ENCODE measurements at places on chromosomes 4 and X. TPM values are rescaled to one million over a fixed set of nuclear protein-coding genes. Genes with fewer than 3 reads are reported as not detected.
A peak's percentile ranks its signal among the peaks of the same experiment; 100 is the strongest.

SLC9B2 gene
- total RNA-seq: 16.3 TPM

KLHL4 gene
- total RNA-seq: 19.8 TPM

DNA sequence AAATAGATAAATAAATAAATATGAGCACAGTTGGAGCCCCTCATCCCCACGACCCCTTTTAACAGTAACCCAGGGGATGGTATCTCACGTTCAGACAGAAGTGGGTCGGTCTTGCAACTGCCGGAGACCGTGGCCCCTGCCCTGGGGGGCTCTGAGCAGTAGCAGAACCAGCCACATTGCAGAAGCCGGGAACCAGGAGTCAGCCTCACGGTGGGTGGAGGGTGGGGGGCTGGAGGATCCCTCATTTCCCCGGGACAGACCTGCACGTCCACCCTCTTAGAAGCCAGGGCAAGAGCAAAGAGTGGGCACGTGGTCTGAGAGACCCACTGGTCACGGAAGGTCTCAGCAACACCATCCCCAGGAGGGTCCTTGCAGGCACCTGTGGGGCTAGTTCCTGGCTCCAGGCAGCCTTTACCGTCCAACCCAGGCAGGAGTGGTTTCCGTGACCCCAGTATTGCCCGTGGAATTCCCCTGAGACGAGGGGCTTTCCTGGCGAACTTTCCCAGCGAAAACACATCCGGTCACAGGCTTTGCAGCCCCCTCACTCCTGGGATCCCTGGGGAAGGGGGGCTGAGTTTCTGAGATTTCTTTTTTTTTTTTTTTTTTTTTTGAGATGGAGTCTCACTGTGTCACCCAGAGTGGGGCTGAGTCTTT, 8.8 kb upstream of the IL3RA start:
- no peak for DNase-seq

DNA sequence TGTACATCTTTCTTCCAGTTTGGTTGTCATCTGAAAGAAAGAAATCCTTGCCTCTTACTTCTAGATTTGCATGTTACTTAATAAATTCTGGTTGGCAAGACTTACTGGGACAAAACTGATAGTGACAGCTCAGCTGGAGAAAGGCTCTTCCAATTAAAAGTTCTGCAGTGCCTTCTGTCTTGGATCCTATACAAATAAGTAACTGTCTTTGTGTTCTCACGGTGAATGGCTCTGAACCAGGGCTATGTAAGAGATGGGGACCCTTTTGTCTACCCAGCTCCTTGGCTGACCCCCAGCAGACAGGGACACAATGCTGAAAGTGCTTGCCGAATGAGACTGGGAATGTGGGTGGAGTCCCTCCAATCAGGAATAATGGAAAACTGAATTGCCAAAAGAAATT, 89.5 kb downstream of the AASDH start:
- DNase-seq: no peak

DNA sequence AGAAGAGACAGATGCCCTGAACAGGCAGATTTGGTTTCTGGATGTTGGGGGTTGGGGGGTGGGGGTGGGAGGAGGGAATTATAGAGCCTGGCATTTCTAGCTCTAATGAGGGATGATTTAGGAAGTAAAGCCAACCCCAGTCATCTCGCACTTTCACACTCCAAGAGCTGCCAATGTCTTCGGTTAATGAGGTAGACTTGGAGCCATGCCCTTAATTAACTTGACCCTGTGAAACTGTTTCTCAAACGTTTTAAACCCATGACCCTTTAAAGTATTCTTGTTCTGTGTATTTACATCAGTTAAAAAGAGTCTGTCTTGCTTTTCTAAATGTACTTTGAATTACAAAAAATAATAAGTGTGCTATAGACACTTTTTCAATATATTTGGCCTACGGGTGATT, 466.9 kb downstream of the FAT4 start:
- no peak for DNase-seq

GRCh38 chrX:105658136-105658535, 164.2 kb upstream of the NRK start:
- peak; percentile 4 for DNase-seq

TRIM2 gene
- total RNA-seq: 51.8 TPM

PROM1 gene
- total RNA-seq: 34.5 TPM
